KG1 (cell line): ENCODE measurements at places on chromosomes 6 and 20.
A peak's percentile ranks its signal among the peaks of the same experiment; 100 is the strongest.

GRCh38 chr6:150680510-150680909, 80.8 kb downstream of the PLEKHG1 start:
- DNase-seq = no peak

DNA sequence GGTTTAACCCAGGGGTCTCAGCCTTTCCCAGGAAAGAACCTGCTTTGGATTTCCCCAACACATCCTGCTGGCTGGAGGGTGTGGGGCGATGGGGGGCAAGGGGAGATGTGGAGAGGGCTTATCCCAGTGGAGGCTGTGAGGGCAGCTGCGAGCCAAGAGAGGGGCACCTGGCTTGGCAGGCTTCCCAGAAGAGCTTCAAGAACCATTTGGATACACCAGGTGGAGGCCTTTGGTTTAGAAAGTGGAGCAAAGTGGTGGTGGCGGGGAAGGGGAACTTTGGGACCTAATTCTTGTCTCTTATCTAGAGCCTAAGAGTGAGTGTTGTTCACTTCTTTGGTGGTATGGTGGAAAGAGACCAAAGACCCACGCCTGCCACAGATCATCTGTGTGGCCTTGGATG, 12.4 kb downstream of the CD40 start:
- DNase-seq = no peak

DNA sequence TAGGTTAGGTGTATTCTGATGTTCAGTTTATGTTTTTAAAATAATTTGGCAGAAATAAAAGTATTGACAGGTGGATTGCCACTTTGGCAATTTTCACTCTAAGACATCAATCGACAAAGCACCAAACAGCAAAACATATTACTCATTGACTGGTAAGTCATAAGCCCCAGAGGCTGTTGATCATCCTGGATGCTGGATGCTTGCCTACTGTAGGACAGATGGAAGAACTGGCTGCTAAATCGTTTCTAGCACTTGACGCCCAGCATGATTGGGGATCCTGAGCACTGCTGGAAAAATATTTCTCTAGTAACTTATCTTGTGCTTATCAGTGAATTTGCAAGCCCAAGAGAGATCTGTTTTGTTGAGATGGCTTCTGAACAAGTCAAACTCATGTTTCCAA, 1001.9 kb upstream of the FLRT3 start:
- no peak for DNase-seq

GRCh38 chr20:13331536-13331935, 110.5 kb downstream of the ISM1 start:
- no peak for DNase-seq

GRCh38 chr20:11686820-11687543, 230.7 kb upstream of the BTBD3 start:
- no peak for DNase-seq

- no peak for DNase-seq
These were observed 650.7 kb downstream of the KIF16B start for GRCh38 chr20:15922556-15922955.

DNA sequence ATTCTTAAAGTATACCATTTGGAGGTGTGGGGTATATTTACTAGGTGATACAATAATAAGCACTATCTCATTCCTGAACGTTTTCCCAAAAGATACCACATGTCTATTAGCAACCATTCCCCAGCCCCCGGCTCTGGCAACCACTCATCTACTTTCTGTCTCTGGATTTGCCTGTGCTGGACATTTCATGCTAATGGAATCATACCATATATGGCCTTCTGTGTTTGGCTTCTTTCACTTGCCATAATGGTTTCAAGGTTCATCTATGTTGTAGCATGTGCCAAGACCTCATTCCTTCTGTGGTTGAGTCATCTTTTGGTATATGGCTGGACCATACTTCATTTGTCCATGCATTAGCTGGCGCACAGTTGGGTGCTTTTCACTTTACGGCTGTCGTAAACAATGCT, 39.7 kb downstream of the BCAS4 start:
- no peak for DNase-seq

GRCh38 chr6:37878150-37878710, 58.7 kb downstream of the ZFAND3 start:
- no peak for DNase-seq

DNA sequence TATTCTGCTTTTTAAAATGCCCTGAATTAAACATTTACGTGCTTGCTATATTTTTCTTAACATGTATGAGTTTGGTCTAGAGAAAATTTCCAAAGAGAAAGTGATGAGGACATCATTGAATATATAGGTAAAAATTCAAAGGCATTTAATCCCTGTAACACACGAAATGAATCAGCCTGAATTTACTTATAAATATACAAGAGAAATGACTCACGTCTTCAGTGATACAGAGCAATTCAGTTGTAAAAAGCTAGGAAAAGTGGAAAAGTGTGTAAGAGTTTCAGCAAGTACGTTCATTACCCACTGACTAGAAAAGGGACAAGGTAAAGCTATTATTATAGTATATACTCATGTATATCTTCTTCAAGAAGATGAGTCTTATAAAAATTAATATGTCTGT, 124.8 kb downstream of the HIVEP1 start:
- no peak for DNase-seq

GRCh38 chr20:35363190-35363589, 48.6 kb downstream of the UQCC1 start:
- DNase-seq = no peak

DNA sequence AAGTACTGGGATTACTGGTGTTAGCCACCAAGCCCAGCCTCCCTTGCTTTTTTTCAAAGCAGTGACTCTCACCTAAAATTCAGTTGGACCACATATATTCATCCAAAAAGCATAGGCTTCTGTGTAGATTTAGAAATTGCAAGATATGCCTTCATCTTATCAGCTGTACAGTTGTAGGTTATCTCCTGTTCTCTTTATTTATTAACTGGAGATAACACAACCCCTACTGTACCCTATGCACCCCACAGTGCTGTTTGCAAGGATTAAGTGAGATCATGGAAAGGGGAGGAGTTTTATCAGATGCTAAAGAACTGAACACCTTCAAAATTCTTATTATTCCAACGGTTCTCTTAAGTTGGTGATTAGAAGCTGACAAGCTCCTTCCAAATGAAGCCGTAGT, 164.4 kb upstream of the JARID2 start:
- DNase-seq = no peak

- no peak for DNase-seq
These were observed 54.3 kb downstream of the ANKRD60 start for GRCh38 chr20:58173930-58174707.

DNA sequence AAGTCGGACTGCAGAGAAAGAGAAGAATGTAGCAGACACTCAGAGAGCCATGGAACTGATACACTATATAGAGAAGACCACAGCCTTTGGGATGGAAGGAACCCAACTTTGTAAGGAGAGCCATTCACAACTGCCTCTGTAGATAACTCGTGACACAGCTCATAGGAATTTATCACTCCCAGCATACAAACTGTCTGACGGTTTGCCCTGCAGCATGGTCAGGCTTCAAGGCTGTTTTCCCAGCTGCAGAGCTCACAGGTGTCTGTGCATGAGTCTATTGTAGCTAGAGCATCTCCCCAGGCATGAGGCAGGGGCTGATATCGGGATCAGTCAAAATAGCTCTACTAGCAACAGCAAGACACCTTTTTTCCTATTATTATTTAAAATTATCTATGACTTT, 130.5 kb upstream of the DTNBP1 start:
- DNase-seq = no peak

DNA sequence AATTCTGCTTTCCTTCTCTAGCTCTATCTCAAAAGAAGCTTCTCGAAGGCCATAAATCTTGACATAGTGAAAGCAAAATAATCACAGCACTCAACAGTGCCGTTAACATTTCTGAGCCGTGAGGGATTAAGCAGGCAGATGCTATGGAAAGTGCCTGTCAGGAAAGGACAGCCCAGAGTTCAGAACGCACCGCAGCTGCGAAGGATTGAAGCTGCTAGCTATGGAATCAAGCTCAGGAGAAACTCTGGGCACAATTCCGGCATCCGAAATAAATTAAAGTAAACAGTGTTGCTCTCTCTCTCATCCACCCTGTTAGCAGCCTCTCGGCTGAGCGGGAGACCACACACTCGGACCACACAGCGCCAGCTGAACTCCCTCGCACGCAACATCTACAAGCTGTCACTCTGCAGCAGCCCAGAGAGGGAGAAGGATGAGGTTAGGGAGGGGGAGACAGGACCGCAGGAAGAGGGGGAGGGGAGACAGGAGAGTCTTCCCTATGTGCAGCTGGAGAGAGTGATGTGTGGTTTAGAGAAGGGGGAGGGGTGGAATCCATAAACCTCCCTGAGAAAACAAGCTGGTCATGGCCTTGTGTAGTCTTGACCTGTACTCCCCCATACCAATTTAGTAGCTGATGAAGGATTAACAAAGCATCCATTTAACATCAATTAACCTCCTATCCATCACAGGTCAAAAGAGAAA, 9.0 kb downstream of the EXOC2 start:
- DNase-seq = no peak

- DNase-seq = no peak
These were observed 92.9 kb downstream of the VEGFA start for GRCh38 chr6:43862925-43863324.

DNA sequence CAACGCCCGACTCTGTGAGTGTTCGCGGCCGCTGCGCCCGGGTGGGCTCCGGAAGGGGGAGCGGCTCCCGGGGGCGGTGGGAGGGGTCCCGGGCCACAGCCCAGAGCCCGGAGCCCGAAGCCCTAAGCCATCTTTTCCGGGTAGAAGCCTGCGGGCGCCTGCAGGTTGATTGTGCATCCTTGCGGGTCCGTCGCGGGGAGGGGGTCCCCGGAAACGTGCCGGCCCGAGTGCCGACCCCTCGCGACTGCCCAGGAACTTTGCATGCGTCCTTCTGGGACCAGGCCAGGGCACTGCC, 413 bp downstream of the PTPRA start:
- no peak for DNase-seq

GRCh38 chr6:158061361-158061708, 79.7 kb downstream of the SYNJ2 start:
- no peak for DNase-seq

DNA sequence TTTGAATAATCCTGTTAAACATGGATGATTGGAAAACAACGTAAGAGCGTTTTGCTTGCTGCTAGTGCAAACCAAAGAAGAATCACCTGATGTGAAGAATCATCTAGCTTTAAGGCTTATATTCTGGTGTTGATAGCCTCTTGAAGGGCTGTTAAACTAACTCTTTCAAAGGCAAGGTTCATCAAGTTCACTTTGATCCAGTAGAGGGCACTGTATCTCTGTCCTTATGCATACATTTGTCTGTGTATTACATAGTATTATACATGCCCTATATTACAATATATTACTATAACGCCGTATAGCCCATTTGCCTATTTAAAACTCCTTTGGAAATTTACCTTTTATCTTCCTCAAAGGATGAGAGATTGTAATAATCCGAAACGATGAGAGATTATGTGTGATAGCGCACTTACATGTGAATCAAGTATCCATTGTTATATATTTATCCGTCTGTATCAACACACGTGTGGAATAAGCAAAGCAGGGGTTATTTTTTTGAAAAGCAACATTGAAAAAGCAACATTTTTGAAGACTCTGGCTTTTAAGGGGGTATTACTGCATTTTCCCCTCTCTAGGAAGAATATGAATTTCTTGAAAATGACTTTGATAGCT, 50.8 kb upstream of the NRN1 start:
- DNase-seq = peak; percentile 31

DNA sequence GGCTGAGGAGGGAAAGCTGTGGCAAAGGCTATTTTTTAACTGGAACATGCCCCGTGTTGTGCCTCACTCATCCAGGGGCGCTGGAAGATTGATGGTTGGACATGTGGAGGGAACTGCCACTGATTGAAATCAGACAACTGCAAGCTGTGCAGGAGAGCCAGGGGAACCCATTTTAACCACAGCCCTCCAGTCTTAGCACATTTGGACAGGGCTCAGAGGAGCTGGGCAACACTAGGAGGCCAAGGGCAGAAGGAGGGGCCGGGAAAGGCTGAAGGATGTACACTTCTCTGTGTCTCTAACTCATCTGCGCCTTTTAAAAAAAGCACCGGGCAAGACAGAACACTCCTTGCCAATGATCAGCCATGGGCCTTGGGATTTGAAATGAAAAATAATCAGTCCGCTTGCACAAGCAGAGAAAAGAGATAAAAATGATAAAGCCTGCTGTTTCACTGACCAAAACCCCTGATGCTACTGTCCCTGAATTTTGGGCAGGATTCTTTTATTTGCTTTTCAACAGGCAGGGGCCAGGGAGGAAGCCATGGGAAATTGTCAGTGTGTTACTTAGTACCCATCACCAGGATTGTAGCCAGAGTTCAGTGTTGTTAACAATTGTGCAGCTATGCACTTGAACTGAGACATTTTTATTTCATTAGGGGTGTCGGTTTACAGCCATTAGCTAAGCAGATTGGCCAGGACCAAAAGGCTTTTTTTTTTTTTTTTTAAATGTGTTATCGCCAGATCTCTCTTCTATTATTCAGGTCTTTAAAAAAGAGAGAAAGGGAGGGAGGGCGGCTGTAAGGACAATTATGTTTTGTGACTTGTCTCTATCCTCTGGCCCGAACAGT, 109.3 kb upstream of the EYA4 start:
- no peak for DNase-seq

DNA sequence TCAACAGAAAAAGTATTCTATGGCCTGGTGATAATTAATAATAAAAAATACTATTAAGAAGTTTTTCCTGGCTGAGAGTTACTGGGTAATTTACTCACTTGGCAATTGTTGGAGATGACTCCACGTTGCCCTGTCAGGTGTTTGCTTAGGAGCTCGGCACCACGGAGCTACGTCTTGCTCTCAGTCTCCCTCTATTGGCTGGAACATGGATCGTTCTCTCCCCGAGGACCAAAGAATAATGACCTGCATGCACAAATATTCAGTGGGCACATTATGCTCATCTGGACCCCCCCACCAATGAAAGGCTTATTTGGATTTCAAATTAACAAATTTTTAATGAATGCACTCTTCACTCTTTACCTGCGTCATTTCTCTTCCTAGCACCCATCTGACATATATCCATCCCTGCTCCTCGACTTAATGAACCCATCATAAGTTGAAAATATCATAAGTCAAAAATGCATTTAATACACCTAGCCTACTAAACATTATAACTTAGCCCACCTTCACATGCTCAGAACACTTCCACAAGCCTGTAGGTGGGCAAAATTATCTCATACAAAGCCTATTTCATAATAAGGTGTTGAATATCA, 71.0 kb upstream of the CD83 start:
- no peak for DNase-seq

DNA sequence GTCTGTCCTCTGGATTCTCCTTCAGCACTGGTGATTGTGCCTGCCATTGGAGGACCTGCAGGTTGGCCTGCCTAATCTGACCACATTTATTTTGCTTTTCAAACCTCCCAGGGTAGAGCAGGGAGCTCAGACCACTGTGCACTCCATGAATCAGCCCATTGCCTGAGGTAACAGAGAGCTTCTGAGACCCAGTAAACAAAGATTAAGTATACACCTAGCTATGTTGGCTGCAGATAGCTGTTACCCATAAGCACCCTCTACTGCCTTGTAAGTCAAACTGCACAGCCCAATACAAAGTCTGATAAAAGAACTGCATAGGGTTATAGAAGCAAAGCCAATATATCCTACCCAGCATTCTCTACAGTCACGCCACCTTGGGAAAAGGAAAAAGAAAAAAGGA, 338.7 kb downstream of the HTR1B start:
- no peak for DNase-seq
